ENCODE measurements at places on chromosomes 3 and 15.

GRCh38 chr3:133368371-133369067, 31.3 kb upstream of the BFSP2 start:
- DNase-seq, result no peak

DNA sequence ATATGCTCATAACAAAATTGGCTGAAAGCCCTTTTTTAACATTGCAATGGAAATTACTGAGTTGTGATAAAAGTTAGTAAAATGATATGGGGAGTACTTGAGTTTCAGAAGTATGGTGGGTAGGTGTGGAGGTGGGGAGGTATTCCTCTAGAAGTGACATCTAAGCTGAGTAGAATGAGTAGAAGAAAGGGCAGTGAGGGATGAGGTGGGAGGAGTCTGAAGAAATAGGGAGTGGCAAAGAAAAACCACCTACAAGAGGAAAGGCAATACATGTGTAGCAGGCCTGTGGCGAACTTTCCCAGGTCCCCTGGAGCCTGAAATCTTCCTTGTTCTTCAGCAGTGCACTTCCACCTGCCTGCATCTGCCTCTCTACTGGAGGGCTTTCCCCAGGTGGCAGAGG, 52.8 kb upstream of the DIPK2A start:
- no peak for DNase-seq

DNA sequence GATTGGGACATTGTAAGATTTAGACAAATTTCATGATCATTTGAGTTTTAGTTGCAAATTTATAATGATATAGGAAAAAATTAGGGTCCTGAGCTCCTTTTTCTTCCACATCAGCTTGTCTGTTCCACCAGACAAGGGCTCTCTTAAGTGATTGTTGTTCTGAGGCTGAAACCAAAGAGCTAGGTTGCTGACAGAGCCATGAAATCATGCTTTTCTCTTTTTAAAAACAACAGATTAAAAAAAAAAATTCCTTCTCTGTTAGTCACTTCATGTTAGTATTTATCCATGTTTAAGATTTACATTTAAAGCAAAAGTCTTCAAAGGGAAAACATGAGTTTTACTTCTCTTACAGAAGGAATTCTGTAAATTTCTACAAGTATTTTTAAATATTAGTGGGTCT, 56.8 kb downstream of the ATP2C1 start:
- no peak for DNase-seq

DNA sequence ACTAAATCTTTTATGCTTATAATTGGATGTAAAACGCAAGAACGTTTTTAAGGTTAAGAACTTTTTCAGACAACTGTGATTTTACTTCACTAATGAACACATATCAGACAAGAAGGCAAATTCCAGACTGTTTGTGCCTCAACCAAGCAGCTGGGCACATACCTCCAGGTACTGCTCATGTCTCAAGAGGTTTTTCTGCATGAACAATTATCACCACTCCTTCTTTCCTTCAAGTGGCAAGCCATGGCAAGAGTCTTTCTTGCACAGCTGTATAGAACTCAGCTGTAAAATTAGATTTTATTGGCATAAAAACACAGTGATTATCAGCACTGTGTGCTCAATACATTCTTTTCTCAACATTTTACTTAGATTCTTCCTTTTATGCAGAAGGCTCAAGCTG, 64.3 kb downstream of the FNDC3B start:
- DNase-seq, result no peak

GRCh38 chr3:37492468-37492867, 318.1 kb upstream of the LRRFIP2 start:
- DNase-seq, result no peak

GRCh38 chr15:66875588-66876420, 173.8 kb downstream of the SMAD6 start:
- DNase-seq, result no peak

GRCh38 chr3:179081885-179082284, 10.3 kb upstream of the ZMAT3 start:
- no peak for DNase-seq

GRCh38 chr15:64583983-64584382, 123.6 kb downstream of the ZNF609 start:
- no peak for DNase-seq

Data from T-helper 9 cell (primary cell).